Ureter (tissue), 1 donor: ENCODE measurements at places on chromosomes 5 and 9. TPM values are rescaled to one million over a fixed set of nuclear protein-coding genes. Genes with fewer than 3 reads are reported as not detected.

DNA sequence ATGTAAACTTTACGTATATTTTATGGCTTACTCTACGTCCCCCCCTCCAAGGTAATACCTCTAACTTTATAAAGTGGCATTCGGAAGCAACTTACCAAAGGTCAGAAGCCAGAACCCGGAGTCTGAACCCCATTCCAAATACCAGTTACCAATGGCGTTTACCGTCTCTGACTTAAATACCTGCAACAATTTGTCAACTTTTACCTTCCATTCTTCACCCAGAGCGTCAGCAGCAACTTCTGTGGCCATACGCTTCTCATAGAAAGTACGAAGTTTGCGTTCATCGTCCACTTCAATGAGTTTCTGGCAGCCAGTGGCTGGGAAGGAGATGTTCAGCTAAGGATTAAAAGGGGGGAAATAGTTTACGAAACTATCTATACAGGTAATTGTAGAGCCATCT is 753 bp downstream of the RPS6 start:
- DNase-seq, result no peak

- no peak for DNase-seq
Observed at GRCh38 chr5:118722122-118723020, 266.0 kb downstream of the DTWD2 start.

- DNase-seq, result peak; percentile 49
Observed at GRCh38 chr9:83472221-83472665, 66.0 kb downstream of the FRMD3 start.

DNA sequence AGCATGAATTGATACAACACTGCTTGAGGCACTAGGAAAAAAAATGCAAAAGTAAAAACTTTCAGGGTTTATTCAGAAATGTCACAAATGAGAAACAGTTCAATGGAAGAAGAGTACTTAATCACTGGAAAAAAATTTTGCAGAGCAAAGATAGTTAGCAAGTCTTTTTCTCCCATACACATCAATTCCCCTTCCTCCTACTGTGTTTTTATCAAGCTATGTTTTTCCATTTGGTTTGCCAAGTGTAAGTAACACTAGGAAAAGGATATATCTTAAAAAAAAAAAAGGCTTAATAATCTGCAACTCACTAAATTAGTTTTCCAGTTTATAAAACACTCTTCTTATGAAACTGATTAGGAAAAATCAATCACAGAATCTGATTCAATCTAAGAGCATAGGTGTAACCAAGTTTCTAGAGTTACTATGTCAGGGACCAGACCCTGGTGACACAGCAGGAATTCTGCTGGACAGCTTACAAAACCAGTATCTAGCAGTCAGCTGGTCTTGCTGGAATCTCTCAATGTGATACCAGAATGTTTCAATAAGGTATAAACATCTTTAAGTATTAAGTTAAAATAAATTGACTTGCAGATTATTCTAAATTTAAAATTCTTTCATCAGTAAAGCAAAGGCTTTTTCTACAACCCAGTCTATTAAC is 34.7 kb downstream of the RNF145 start:
- no peak for DNase-seq

GRCh38 chr9:16262477-16263261 is 607.8 kb downstream of the BNC2 start:
- DNase-seq, result no peak

- DNase-seq, result no peak
Observed at GRCh38 chr9:99971410-99971809, 65.0 kb downstream of the STX17 start.

- no peak for DNase-seq
Observed at GRCh38 chr5:16894236-16895057, 41.6 kb downstream of the MYO10 start.

DNA sequence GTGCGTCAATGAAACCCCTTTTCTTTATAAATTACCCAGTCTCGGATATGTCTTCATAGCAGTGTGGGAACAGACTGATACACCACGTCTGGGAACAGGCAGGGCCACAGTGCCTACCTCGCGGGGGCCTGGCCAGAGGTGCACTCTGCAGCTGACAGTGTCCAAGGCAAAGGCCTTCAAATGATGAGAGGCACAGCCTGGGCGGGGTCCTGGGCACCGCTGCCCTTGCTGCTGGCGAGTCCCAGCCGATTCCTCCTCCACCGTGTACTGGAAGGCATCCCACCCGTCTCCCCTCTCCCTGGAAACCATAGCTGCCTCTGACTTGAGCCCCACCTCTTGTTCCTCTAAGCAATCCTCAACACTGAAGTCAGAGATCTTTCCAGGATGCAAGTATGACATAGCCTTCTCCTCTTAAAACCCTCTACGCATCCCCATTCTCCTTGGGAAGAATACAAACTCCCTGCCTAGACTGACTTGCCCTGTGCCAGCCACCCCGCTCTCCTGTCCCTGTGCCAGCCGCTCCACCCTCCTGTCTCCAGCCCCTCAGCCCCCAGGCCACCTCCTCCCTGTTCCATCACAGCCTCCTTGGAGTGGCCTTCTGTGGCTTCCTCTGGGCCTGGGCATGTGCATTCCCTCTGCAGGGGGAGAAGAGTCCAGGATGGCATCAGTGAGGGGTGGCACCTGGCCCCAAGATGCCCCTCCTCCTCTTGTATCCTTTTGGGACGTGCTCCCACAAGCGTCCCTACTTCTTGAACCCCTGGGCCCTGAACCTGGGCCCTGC is 8.1 kb upstream of the COL5A1 start:
- DNase-seq, result no peak

DNA sequence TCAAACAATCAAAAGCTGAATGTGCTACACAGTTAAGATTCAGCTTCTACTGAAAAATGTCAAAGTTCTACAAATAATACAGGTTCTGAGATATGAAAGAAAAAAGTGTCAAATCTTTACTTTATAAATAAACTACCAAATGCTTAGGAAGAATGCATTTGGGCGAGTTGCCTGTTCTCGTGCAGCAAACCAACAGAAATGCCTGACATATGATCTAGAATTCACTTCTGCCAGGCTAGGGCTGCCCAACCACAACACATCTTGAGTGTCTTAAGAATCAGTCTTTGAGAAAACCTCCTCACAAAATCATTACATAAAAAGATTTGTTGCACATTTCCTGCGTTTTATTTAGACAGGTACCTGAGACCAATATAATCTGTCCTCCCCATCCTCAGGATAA is 42.2 kb downstream of the ANKH start:
- no peak for DNase-seq

- no peak for DNase-seq
Observed at GRCh38 chr5:56148453-56148971, 84.6 kb downstream of the ANKRD55 start.

- peak; percentile 13 for DNase-seq
Observed at GRCh38 chr5:136073714-136074529, 45.1 kb downstream of the TGFBI start.

DNA sequence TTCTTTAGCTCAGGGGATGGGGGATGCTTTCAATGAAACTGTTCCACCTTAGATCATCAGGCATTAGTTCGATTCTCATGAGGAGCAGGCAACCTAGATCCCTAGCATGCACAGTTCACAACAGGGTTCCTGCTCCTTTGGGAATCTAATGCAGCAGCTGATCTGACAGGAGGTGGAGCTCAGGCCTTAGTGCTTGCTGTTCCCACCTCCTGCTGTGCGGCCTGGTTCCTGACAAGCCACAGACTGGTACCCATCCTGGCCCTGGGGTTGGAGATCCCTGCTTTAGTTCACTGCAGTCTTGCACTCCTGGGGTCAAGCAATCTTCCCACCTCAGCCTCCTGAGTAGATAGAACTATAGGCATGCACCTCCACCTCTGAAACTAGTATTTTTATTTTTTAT is 1369.8 kb upstream of the NUDT12 start:
- no peak for DNase-seq

GRCh38 chr5:69432412-69433206 is 17.7 kb downstream of the MARVELD2 start:
- DNase-seq, result no peak

- DNase-seq, result no peak
Observed at GRCh38 chr5:57311251-57311650, 137.4 kb downstream of the GPBP1 start.

- DNase-seq, result no peak
Observed at GRCh38 chr5:124745007-124745927, 1.2 kb downstream of the ZNF608 start.

Gene PAPPA
- total RNA-seq, result 4.9 TPM

Gene KCNN2
- 2.1 TPM for total RNA-seq

Gene NMUR2
- not detected for total RNA-seq

Gene CNTNAP3B
- total RNA-seq, result 24.1 TPM
